ENCODE measurements at places on chromosomes 7 and 10.

GRCh38 chr7:114051871-114052331 is 133.1 kb upstream of the PPP1R3A start:
- DNase-seq = no peak

DNA sequence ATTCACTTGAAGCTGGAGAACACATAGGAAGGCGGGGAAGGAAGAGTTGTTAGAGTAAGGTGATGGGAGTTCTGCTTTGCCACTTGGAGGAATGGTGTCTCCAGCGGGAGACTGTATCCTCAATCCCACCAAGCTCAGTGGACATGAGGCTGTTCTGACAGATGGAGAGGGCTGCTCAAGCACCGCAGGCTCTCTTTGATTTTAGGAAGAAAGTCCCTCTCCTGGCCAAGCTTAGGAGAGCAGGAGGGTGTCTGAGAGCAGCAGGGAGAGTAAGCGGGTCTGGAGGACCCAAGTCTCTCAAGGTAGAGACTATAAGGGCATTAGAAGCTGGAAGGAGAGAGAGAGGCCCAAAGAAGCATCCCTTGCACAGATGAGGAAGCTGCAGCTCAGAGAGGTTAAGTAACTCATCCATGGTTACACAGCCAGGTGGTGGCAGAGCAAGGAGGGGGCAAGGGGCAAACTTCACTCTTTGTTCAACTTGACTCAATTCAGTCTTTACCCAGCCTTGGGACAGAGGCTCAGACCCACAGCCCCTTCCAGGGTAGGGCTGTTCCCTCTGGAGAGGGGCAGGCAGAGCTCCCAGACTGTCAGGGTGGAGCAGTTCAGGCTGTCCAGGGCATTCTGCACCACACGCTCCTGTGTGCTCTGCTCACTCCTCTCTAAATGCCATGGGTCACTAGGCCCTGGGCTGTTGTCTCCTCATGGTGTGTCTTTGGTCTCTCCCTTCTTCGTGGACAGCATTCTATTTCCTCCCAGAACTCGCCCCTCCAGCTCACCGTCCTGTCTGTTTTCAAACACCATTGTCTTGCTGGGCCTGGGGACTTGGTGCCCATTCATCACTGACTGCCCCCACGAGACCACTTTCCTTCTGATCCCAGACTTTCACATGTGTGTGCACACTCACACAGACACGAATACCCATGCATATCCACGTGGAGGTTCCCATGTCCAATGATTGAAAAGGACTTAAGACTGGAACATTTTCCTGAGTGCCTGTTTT is 8.9 kb downstream of the CHAT start:
- no peak for DNase-seq

- DNase-seq = no peak
Measured at GRCh38 chr10:113765910-113766309, 14.4 kb downstream of the PLEKHS1 start.

DNA sequence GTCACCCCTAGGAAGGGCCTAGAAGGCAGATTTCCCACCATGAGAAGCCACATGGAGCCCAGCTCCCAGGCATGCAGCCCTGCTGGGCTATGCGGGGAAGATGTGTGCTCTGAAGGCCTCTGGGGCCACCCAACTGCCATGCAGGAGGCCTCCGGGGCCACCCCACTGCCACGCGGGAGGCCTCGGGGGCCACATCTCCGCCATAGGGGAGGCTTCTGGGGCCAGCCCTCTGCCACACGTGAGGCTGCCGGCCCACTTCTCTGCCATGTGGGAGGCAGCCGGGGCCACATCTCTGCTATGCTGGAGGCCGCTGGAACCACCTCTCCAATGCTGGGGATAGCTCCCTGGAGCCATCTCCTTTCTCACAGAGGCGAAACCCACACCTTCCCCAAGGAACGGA is 451.8 kb downstream of the DNAJB6 start:
- DNase-seq = no peak
